ENCODE measurements at places on chromosomes 7 and 10.
A peak's percentile ranks its signal among the peaks of the same experiment; 100 is the strongest.

GRCh38 chr7:43108255-43109011, 4.0 kb upstream of the HECW1 start:
- DNase-seq = peak; percentile 73

DNA sequence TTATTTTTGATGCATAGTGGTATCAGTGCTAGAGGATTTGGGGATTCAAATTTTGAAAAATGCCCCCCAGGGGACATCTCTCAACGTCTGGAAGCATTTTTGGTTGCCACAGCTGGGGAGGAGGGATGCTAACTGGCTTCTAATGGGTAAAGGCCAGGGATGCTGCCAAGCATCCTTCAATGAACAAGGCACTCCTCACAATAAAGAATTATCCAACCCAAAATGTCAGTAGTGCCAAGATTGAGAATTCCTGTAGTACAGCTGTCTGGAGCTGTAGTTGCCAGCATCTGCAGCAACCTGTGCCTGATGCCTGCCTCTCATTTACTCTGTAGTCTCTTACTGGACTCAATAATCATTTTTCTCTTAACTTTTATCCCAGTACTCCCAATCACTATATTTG, 53.5 kb downstream of the SEPTIN7 start:
- no peak for DNase-seq

GRCh38 chr10:59900048-59900727, 6.2 kb downstream of the CCDC6 start:
- DNase-seq = no peak

GRCh38 chr10:29646238-29646902, 11.6 kb upstream of the SVIL start:
- peak; percentile 95 for DNase-seq

DNA sequence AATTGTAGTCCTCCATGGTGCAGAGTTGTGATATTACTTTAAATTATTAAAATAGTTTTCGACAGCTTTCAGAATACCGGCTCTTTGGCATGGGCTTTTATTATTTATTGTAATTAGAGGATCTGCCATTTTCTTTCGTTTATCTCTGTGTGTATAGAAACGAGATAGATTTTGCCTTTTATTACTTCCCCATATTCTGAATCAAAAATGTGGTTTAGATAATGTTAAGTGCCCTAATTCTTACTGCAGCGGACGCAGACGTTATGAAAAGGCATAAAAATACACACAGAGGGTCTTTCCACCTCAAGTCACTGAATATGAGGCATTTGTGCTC, 1.9 kb upstream of the ARID5B start:
- no peak for DNase-seq

DNA sequence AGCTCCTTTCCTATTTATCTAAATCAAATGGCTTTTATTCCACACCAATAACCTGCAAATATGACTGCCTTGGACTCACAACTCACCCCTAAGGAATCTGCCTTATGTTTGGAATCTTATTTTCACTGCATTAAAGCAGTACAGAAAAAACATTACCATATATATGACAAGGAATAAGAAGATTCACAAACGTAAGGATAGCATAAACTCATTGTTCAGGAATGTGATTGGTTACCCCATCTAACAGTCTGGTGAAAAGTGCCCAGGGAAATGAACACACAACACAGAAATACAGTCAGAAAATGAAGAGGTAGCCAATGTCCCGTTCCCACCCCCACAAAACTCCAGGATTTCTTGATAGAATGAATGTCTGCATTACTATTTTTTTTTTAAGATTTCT, 2.0 kb downstream of the PPP3CB start:
- DNase-seq = peak; percentile 55

DNA sequence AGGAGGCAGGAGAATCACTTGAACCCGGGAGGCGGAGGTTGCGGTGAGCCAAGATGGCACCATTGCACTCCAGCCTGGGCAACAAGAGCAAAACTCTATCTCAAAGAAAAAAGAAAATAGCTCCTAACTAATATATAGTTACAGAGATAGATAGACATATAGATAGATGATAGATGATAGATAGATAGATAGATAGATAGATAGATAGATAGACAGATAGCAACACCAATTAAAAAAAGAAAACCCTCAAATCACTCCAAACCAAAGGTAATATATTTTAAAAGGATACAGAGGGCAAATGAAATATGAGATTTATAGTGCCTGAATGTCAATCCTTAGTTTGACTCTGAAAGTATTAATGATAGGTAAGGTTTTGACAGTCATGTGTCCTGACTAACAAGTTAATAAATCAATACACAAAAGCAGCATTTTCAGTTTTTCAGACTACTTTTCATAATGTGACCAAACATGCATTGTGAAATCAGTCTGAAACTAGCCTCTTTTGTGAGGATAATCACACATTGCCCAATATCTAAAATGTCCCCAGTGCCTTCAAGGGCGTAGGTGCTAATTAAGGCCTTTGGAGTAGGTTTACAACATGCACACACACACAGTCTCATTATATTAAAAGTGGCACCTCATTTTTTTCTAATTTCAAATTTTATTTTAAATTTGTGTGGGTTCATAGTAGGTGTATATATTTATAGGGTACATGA, 61.2 kb downstream of the BPGM start:
- DNase-seq = peak; percentile 42
